GM03348 (cell line): ENCODE measurements at places on chromosomes 2 and 18.

- no peak for DNase-seq
Observed at GRCh38 chr2:111028720-111029119, 92.0 kb upstream of the BCL2L11 start.

- DNase-seq = no peak
Observed at GRCh38 chr18:53937037-53937436, 287.4 kb downstream of the MBD2 start.

DNA sequence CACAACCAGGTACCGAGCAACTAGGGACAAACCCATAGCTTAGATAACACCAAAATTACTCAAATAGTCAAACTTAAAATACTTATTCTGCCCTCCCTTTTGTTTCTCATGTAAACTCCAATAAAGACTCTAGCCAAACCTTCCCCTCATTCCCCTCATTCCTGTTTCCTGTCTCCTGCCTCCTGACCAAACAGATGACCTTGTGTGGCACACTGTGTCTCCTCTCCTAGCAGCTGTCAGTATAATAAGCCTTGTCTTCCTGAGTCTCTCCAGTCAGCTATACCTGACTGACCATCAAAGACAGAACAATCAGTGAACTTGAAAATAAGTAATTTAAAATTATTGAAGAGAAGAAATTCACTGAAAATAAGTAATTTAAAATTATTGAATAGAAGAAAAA, 14.3 kb downstream of the SULT1C4 start:
- no peak for DNase-seq

DNA sequence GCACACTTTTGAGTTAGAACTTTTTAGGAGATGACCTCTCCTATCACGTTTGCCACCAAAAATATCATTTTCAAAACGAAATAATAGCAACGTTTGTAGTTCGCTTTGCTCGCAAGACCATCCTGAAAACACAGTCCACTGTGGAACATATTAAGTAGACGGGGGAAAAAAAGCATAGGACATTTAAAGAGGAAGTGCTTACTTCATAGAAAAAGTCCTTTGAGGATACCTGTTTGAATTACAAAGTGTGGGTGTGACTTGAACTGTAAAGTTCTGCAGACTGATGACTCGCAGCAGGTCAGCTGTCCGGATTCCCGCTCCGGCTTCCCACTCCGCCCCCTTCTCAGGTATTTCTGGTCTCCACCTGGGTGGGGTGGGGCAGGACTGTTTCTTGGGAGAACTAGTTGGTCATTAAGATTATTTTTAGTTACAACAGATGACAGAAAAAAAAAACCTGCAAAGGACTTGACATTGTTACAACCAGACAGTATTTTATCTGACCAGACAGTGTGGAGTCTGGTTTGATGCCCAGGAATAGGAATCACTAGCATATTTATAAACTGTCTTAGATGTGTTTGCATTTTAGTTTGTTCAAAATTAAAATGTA, 13.3 kb downstream of the CNOT11 start:
- DNase-seq = no peak

- DNase-seq = no peak
Observed at GRCh38 chr2:178282075-178282815, 87.9 kb downstream of the OSBPL6 start.

DNA sequence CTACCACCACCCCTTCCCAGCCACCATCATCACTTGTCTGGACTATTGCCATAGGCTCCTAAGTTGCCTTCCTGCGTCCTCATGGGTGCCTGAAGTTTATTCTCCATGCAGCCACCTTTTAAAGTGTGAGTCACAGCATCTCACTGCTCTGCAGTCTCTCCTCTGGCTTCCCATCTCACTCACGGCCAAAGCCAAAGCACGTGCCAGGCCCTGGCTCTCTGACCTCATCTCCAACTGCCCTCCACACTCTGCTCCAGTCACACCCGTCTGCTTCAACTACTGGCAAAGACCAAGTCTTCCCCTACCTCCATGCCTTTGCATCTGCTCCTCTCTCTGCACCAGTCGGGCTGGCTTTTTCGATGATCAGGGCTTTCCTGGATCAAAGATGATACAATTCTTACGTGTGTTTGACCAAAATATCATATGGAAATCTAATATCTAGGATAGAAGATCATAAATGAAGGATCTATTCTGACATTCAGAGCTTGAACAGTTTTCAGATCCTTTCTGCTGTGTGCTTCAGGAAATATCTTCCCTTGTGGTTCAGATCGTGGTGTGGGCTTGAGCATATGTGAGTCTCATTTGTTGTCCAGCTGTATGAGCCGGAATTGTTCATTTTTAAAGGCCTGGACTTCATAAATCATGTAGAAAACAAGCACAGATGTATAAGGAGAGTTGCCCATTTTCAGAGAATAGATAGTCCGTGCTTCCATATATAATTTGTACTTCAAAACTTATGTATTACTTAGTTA, 175.6 kb downstream of the PRKCE start:
- peak; percentile 91 for DNase-seq

DNA sequence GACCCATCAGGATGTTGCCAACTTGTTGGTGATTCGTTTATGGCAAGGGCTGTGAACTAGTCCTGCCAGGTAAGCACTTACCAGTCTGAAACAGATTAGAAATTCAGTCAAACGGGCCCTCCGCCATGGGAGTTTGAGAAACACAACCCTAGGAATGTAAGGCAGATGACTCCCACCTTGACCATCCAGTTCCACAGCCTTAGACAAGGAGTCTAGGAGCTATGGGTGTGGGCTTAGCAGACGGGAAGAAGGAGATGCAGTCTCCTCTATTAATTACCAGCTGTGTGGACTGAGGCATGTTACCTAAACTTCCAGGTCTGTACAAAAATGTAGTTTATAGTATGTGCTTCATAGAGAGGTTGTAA, 319.4 kb upstream of the NCKAP5 start:
- DNase-seq = no peak

GRCh38 chr2:218569661-218570500, 1.2 kb downstream of the CNOT9 start:
- peak; percentile 29 for DNase-seq

DNA sequence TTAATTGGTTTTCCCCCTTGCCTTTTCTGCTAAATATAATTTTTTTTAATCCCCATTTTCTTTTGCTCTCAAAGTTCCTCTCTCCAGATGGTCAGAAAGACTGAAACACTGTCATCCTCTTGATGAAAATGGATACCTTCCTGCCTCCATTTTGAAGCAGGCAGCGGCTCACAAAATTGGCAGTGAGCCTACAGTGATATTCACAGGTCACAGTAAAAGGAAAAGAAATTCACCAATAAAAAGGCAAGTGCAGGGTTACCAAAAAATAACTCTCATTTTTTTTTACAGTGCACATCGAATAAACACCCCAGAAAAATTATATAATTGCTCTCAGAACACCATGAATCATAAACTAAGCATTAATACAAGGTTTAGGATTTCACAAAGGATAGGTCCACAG, 307.5 kb downstream of the TCF4 start:
- DNase-seq = no peak

GRCh38 chr2:43803113-43803512, 29.3 kb downstream of the DYNC2LI1 start:
- no peak for DNase-seq

DNA sequence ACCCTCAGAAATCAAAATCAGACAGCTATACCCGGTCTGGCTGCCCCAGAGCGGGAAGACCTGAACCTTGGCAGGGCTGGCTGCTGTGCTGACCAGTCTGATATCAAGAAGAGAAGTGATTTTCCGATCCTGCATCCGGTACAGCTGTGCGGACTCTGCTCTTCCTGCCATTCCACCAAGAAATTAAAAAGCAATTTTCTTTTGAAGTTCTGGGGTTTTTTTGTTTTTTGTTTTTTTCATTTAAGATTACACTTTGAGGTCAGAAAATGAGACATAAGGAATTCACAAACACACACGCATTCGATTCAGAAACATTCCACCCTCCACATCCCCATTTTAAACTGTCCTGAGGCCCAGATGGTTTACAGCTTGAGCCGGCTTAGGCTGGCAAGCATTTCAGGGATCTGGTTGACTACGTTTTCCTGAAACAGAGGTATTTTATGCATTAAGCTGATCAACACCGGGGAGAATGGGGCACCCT, 156.5 kb downstream of the COL6A3 start:
- peak; percentile 50 for DNase-seq

DNA sequence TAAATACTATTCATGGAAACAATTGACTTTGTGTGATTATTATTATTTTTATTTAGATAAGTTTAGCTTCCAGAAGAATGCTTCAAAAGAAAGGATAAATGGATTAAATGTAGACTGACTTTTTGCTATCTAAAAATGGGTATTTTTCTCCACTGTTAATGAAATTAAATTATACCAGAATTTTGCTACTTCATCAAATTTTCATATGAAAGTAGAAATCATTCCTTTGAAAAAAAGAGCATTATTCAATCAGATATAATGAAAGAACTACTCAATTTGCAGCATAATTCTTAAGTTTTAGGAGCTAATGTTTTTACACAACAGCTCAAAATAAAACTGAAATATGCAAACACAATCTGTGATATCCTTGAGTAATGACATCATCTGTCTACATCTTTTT, 1424.6 kb downstream of the DPP10 start:
- no peak for DNase-seq

GRCh38 chr2:167924556-167924955, 322.8 kb downstream of the STK39 start:
- DNase-seq = no peak

DNA sequence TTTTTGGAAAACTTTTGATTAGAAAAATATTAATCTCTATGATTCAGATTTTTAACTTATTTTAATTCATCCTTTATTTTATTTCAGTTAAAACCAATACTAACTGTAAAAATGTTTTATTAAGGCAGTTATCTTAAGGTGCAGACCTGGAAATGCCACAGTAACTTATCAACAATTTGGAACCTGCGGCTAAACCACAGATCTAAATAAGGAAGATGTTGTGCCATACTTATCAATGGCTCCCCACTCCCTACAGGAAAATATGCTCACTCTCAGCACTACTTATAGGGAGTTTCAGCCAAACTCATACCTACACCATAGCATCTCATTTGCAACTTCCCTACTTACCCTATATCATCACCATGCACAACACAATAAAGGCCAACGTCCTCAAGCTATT, 226.9 kb upstream of the KYNU start:
- DNase-seq = no peak

- DNase-seq = no peak
Observed at GRCh38 chr2:181752301-181752700, 72.0 kb upstream of the NEUROD1 start.

DNA sequence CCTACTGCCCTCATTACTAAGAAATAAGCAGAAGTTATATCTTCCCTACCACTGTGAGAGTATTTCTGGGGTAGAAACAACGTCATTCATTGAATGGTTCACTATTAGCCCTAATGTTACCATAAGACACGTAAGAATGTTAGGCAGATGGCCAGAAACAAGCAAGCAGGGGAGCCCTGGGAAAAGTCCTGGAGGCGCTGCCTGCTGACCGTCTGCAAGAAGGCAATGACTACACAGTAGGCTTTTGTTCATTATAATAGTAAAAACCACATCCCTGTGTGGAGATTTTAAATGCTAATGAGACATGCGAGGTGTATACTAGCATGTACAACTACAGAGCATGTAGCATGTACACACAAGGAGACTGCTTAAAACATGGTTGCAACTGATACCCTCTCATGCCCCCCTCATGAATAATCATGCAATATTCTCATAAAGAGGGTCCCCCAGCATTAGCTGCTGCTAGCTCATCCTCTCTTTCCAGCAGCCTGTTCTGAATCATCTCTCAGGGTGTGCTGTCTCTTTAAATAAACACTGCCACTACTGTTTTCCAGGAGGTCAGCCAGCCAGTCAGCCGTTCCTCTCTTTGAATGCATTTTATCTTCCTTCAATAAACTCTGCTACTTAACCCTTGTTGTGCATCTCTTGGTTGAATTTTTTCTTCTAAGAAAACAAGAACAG, 23.6 kb downstream of the SUCLG1 start:
- no peak for DNase-seq

DNA sequence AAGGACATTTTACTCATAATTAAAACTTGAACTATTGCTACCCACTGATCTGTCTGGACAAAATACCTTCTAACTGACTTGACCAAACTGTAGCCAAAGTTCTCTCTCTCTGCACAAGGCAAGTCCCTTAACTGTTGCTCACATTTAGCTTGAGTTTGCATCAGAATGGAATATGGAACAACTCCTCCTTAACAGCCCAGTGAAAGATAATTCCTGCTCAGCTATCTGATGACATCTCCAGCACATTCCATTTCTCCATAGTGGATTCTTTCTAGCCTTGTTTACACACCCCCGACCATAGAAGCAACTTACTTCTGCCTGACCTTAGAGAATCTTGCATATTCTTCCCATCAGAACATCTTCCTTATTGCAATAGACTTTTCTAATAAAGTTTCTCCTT, 317.2 kb upstream of the CDH2 start:
- peak; percentile 70 for DNase-seq

- no peak for DNase-seq
Observed at GRCh38 chr2:116238511-116238910, 1576.0 kb upstream of the DDX18 start.

DNA sequence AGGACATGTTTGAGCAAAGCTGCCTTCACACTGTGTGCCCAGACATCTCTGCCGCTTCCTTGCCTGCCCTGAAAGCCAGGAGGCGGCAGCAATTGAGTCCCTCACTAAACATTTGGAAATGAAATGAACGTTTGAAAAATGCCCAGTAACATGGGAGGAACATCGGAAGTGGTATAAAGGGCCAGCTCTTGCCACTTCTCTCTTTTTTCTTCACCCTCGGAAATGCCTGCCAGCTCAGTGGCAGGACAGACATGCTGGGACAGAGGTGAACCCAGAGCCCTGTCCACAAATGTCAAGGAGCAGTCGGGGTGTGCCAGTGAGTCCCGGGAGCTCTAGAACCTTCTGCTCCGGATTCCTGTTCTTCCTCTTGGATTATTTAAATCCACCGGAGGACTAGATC, 46.1 kb downstream of the TPGS2 start:
- DNase-seq = no peak

- peak; percentile 6 for DNase-seq
Observed at GRCh38 chr2:88690591-88691338, 708 bp upstream of the RPIA start.

GRCh38 chr2:148907085-148907785, 32.2 kb downstream of the KIF5C start:
- no peak for DNase-seq

- DNase-seq = peak; percentile 99
Observed at GRCh38 chr2:241149925-241150659, at the start of gene PPP1R7. PPP1R7 (plus strand) TSS chr2:241150467; CDS start chr2:241150496, 29 bp downstream.

- peak; percentile 26 for DNase-seq
Observed at GRCh38 chr18:35289727-35290093, 319 bp downstream of the ZSCAN30 start.

DNA sequence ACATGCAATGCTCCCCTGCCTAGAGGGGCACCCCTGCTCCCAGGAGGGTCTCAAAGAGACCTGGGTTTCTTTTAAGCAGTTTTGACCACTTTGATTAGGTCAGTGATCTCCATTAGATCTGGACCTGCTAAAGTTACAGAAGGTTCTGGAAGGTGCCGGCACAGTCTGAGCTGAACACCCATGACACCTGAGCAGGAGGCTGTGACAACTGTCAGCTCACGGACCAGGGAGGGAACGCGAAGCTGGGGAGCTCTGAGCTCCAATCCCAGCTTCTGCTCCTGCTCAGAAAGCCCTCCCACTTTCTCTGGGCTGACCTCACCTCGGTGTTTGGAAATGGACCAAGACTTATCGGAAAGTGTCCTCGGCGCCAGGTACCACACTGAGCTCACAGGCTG, 113.8 kb downstream of the NFATC1 start:
- DNase-seq = no peak
